ENCODE measurements at places on chromosomes 12 and 14.

DNA sequence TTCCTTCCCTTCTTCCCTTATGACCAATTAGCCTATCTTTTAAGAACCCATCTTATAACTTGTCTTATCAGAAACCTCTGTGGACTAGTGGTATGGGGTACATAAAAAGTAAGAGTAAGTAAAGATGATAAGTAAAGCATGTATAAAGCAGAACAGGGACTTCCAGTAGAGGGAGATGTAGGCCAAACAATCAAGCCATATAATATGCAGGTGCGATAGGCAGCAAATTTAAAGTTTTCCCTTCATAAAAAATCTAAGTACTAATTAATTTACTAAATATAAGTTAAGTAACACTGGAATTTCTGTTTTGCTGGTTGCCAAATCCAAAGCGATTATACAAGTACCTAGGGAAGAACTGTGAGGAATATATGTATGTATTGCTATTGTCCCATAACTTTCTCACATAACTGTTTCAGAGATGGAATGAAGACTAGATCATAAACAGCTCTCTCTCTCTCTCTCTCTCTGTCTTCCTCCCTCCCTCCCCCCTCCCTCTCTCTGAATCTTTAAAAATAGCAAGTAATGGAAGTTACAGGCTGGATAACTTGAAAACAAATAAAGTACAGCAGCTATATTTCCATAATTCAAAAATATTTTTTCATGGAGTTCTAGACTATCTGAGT, 25.7 kb downstream of the METTL25 start:
- no peak for DNase-seq

- DNase-seq = no peak
Observed at GRCh38 chr12:99108924-99109323, 463.8 kb downstream of the APAF1 start.

DNA sequence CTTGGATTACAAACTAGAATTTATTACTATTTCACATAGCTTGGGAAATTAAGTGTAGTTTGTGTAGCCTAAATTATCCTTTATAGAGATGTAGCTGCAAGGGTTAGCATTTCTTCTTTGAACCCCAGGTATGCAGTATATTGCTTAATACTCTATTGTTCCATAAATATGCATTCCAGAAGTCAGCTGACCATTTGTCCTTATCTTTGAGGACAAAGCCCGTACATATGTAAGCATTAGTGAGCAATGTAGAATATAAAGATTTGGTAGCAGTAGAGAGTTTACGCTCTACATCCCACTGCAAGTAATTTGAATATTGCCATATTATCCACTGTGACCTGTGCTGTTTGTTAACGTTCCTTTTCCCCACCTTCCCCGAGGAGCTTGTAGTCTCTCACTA, 26.9 kb downstream of the PPM1A start:
- no peak for DNase-seq

- no peak for DNase-seq
Observed at GRCh38 chr14:79136071-79137044, 966.2 kb downstream of the NRXN3 start.

DNA sequence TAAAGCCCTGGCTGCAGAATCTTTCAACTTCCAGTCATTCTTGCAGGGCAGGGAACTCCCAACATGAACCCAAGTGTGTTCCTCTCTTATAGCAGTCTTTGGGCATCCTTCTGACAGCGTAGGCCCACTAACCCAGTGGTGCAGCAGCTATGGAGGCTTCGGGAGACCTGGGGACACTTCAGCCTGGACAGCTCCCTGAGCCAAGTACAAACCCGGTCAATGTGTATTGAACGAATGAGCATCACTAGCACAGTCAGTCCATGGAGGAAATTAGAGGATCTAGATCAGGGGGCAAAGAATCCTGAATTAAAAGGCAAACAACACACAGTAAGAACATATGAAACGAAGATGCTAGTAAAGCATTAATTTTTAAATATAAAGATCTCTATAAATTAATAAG, 41.8 kb downstream of the KIAA0586 start:
- DNase-seq = no peak

- no peak for DNase-seq
Observed at GRCh38 chr12:12357719-12358461, 1.0 kb downstream of the BORCS5 start.

DNA sequence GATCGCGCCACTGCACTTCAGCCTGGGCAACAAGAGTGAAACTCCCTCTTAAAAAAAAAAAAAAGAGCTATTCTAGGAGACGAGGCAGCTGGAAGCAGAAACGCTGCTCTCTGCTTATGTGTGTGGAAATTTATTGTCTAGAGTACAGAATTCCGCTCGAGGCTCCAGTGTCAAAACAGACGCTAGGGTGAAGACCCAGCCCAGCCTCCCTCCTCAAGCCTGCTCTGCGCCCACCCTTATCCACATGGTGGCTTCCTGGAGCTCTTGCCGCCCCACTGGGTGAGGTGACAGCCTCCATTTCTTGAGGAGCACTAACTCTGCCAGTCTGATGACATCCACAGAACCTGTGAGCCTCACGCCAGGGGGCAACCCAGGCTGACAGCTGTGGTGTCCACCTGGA, 49.5 kb upstream of the DLK1 start:
- DNase-seq = no peak

All from stimulated activated CD8-positive, alpha-beta memory T cell treated with anti-CD3 and anti-CD28 coated beads, Interleukin-15, amount 100 ng/mL, for 24 hours (primary cell).